Neuronal stem cell (in vitro differentiated cells): ENCODE measurements at places on chromosomes 11 and 22.

- H3K27ac ChIP-seq, result no peak overlapping the region
- no peak for DNase-seq
- H3K4me1 ChIP-seq, result no peaks in the 10 kb centered on the region
- no peak overlapping the region for H3K4me3 ChIP-seq
- no peaks in the 10 kb centered on the region for H3K27me3 ChIP-seq
- H3K36me3 ChIP-seq, result no peaks in the 10 kb centered on the region
Measured at GRCh38 chr11:100397401-100397800, 289.7 kb upstream of the ARHGAP42 start.

GRCh38 chr11:66264914-66265313, 3.5 kb upstream of the RAB1B start:
- H3K4me1 ChIP-seq, result peaks cover 6% of the 10 kb centered on the region
- no peak overlapping the region for H3K4me3 ChIP-seq

DNA sequence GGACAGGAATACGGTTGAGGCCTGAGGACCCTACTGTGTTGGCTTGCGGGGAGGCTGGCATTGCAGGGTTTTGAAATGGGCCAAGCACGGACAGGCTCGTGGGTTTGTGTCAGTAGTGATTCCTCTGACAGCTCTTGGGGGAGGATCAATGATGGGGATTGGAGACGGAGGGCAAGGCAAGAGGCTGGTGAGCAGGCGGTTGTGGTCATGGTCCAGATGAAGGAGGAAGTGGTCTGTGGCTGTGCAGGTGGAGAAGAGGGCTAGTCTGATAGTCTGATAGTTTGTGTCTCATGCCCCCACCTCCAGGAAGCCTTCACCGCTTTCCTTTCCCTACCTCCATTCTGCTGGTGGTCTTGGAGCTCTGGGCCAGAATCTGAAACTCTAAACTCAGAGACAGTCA, 3.0 kb downstream of the MAFF start:
- no peaks in the 10 kb centered on the region for H3K27me3 ChIP-seq
- peaks cover 6% of the 10 kb centered on the region for H3K36me3 ChIP-seq
- H3K4me3 ChIP-seq, result no peak overlapping the region
- no peak for DNase-seq

DNA sequence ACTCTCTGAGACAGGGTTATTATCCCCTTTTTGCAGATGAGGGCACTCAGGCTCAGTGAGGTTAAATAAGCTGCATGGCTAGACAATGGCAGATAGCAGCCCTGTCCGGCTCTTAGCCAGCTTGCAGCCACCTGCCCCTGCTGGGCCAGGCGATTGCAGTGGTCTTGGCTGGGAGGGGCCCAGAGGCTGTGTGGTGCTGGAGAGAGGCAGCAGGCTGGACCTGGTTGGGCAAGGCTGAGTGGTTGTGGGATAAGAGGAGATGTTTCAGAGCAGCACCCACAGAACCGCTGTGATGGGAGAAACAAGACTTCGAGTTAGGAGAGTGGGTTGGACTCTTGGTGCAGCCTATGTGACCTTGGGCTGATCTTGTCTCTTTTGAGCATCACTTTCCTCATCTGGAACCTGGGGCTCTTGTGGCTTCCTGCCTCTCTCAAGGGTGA, 25.5 kb downstream of the PTPRJ start:
- DNase-seq, result peak; percentile 36
- no peaks in the 10 kb centered on the region for H3K27me3 ChIP-seq
- H3K4me1 ChIP-seq, result peaks cover 18% of the 10 kb centered on the region

DNA sequence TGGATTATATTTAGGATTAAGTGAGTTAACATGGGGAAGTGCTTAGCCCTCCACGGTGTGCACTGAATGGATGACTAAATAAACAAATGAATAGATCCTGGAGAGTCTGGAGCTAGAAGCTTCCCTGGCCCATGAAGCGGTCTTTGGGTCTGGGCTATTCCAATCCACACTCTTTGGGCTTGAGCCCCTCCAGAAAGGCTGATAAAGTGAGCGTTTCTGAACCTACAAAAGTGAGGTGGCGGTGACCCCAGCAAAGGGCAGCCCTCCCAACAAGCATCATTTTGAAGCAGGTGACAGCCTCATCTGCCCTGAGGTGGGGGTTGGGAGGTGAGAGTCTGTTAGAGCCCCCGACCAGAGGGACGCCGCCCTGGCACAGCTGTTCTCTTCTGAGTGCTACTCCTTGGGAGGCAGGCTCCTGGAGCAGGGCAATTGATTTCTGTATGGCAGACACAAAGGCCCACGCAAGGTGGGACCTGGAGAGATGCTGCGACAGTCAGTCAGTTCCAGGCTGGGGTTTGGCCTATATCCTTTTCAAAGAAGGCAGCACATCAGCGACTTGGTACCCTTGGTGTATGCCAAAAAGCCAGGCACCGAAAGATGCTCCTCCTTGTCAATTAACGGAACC, 157.8 kb downstream of the CACNA1I start:
- no peaks in the 10 kb centered on the region for H3K36me3 ChIP-seq
- no peaks in the 10 kb centered on the region for H3K4me1 ChIP-seq
- DNase-seq, result no peak

- no peaks in the 10 kb centered on the region for H3K27me3 ChIP-seq
- H3K4me3 ChIP-seq, result no peak overlapping the region
- H3K36me3 ChIP-seq, result peaks cover 3% of the 10 kb centered on the region
Measured at GRCh38 chr22:33561149-33561807, 359.0 kb downstream of the LARGE1 start.

GRCh38 chr11:20278727-20279126, 84.8 kb upstream of the HTATIP2 start:
- H3K27ac ChIP-seq, result no peak overlapping the region
- DNase-seq, result no peak
- no peak overlapping the region for H3K4me3 ChIP-seq
- H3K4me1 ChIP-seq, result peaks cover 3% of the 10 kb centered on the region

DNA sequence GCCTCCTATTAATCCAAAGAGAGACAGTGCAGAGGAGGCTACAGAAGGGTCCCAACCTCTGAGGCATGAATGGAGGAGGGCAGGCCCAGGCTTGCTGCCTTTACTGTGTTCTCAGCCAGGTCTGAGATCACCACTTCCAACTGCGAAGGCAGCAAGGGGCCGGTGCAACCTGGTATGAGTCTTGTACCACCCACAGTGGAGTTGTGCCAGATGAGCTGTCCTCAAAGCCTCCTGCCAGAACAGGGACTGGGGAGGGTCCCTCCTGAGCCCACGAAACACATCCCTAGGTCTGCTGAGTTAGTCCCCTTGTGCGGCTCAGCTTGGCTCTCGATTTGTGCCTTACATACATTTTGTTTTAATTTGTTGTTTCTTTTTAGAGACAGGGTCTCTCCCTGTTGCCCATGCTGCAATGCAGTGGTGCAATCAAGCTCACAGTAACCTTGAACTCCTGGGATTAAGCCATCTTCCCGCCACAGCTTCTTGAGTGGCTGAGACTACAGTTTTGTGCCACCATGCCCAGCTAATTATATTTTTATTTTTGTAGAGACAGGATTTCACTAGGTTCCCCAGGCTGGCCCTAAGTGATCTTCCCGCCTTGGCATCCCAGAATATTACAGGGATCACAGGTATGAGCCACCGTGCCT, 9.3 kb downstream of the MIF start:
- H3K27ac ChIP-seq, result no peak overlapping the region
- DNase-seq, result no peak

GRCh38 chr11:35501776-35502175, 23.6 kb downstream of the PAMR1 start:
- H3K27me3 ChIP-seq, result peaks cover 7% of the 10 kb centered on the region
- DNase-seq, result no peak
- no peaks in the 10 kb centered on the region for H3K4me1 ChIP-seq
- no peak overlapping the region for H3K27ac ChIP-seq
- peaks cover 5% of the 10 kb centered on the region for H3K36me3 ChIP-seq
